CD4-positive, CD25-positive, alpha-beta regulatory T cell (primary cell): ENCODE measurements at places on chromosomes 2 and 18. TPM values are rescaled to one million over a fixed set of nuclear protein-coding genes. Genes with fewer than 3 reads are reported as not detected.

The ALK gene
- not detected for total RNA-seq

DNA sequence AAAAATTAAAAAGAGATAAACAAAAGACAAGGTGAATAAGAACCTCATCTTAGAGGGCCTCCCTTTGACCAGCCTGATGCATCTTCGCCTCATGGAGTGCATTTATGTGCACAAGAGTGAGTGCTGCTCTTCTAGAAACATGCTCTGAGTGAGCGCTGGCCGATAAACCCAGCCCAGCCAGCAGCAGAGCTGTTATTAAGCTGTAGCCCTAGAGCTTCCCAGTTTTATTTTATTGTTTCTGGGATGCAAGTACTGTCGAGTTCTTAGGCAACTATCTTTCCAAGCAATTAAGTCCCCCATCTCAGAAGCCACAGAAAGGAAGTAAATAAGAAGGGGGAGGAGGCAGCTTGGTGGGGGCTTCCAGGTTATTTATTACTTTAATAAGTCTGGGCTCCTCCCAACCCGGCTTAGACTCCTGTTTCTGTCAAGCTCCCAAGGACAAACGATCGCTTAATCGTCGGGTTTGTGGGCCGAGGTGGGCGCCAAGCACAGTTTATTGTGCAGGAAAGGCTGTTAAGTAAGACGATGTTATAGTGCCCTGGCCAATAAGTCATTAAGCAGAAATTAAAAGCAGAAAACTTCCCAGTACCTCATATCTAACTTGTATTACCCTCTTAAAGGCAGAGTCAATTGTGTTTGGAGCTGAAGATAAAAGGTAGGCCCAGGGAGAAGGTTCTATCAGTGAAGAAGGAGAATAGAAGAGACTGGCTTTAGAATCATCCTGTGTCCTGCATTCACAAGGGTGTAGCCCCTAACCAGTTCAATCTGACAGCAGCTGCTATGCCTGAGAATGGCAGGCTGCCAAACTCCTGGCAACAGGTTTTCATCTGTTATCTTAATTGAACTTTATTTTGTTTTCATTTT is 176.3 kb downstream of the PIK3C3 start:
- no peak for DNase-seq

DNA sequence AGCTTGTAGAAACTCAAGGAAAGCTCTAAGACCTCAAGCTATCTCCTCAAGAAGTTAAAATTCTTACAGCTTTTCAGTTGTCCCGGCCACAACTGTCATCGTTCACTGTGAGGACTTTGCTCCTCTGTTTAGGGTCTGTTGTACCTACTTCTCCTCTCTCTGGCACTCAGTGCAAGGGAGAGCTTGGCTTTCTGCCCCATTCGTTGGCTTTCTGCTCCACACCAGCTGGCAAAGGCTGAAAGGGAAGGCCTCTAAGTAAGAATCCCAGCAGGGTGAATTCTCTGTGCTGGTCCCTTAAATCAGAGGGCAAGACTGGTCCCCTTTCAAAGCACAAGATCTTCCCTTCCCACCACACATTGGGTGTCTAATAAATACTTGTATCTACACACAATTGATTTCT is 17.3 kb downstream of the ZBTB7C start:
- DNase-seq, result no peak

DNA sequence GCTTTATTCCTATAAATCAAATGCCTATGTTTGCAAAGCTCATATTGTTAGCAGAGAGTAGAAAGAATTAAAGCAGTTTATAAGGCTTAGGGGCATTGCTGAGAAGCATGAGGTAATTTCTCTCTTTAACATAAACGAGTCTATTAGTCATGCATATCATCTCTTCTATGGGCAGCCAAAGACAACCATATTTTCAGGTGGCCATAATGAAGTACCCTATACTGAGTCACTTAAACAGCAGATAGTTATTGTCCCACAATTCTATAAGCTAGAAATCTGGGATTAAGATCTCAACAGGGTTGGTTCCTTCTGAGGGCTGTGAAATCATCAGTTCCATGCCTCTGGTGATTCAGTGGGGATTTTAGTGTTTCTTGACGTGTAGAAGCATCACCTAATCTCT is 277.5 kb downstream of the NR4A2 start:
- no peak for DNase-seq

DNA sequence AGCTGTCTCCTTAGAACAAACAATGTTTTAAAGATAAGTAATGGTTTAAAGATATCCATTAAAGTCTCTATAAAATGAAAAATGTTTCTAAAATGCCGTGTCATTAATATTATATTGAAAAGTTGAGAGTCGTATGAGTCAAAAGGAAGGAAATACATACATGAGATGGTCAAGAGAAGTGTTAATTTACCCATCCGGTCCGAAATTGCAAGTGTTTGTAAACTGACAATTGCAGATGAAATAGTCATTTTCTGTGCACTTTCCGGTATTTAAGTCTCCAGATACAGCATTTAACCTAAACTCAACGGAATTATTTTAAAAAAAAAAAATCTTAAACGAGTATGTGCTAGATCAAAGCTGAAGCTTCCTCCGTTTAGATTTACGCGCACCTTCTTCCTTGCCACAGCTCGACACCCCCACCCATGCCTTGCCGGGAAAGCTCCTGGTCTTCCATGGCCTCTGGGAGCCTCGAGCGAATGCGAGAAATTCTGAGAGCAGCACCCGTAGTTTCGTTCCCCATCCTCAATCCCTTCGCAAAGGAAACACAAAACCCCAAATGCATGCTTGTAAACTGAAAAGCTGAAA is 1.8 kb downstream of the DSC3 start:
- no peak for DNase-seq

- DNase-seq, result no peak
Measured at GRCh38 chr2:213958086-213958485, 452.8 kb upstream of the VWC2L start.
